ENCODE measurements at places on chromosomes 7 and 10. TPM values are rescaled to one million over a fixed set of nuclear protein-coding genes. Genes with fewer than 3 reads are reported as not detected.

DNA sequence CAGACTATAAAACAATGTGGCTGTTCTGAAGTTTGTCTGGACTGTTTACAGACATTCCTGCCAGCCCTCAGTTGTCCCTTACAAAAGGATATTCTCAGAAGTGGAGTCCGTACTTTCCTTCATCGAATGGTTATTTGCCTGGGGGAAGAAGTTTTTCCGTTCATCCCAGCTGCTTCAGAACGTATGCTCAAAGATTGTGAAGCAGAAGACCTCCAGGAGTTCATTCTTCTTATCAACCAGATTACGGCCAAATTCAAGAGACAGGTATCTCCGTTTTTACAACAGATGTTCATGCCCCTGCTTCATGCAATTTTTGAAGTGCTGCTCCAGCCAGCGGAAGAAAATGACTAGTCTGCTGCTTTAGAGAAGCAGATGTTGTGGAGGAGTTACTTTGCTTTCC, 174.3 kb upstream of the NUPR2 start:
- no peak for DNase-seq
- no peaks in the 10 kb centered on the region for H3K4me1 ChIP-seq
- H3K36me3 ChIP-seq, result no peaks in the 10 kb centered on the region

DNA sequence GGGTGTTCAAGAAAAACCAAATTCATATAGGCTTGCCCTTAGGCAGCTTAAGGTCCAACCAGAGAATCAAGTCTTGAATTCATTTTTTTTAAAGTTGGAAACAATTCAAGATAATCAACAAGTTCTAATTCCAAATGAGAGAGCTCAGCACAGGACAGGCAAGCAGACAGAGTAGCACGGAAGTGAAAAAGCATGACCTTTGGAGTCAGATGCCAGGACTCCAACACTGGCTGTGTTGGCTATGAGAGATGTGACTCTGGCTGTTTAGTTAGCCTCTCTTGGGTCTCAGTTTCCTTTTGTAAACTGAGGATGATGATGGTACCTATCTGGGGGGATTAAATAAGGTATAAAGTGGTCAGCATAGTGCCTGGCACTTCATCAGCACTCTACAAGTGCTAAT, 49.3 kb downstream of the FBXW4 start:
- H3K27ac ChIP-seq, result no peak overlapping the region
- no peaks in the 10 kb centered on the region for H3K36me3 ChIP-seq
- H3K4me1 ChIP-seq, result peaks cover 18% of the 10 kb centered on the region
- no peak overlapping the region for H3K4me3 ChIP-seq
- H3K27me3 ChIP-seq, result no peaks in the 10 kb centered on the region

DNA sequence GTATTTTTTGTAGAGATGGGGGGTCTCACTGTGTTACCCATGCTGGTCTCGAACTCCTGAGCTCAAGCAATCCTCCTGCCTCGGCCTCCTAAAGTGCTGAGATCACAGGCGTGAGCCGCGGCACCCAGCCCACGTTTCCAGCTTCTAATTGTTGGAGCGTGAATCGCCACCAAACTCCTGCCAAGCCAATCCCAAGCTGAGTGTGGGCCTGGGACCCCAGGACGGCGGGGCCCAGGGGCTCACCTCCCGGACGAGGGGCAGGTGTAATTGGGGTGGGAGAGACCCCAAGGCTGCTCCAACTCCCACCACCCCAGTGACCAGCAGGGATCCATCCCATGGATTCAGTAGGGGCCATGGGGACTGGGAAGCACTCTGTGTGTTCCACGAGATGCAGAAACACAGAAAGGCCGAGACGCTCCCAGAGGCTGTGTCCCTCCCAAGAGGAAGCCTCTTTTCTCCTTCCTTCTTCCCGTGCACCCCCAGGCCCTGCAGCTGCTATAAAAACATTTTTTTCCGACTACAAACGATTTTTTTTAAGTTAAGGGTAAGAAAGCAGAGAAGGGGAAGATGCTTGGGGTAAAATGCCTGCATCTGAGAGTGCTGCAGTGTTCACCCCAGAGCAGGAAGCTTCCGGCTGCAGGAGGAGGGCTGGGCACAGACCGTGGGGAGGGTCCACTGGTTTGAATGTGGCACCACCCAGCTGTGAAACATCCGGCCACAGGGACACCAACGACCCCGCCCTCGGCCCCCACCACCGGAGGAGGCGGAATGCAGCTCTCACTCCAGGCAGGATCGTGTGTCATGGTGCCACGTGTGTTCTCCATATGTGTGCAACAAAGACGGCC, 76.5 kb downstream of the MICALL2 start:
- no peak overlapping the region for H3K27ac ChIP-seq
- DNase-seq, result no peak
- H3K27me3 ChIP-seq, result peaks cover 36% of the 10 kb centered on the region
- no peak overlapping the region for H3K4me3 ChIP-seq
- H3K36me3 ChIP-seq, result no peaks in the 10 kb centered on the region
- no peaks in the 10 kb centered on the region for H3K4me1 ChIP-seq

DNA sequence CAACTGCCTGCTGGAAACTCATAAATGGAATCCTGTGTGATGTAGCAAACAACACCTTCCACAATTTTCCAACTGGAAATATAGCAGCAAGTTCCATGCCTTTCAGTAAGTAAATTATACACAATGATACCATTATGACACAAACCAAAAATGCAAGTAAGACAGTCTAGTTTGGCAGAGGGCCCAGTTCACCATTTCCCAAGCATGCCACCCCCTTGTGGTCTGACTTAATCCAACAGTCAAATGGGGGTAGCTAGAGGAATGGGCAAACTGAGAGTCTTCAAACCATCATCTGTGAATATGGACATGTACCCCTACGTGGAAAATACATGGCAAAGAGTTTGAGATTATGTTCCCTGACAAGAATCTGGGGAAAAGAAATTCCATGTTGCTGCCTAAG, 137.6 kb upstream of the VWC2 start:
- no peaks in the 10 kb centered on the region for H3K4me1 ChIP-seq
- H3K27me3 ChIP-seq, result no peaks in the 10 kb centered on the region
- H3K4me3 ChIP-seq, result no peak overlapping the region
- no peaks in the 10 kb centered on the region for H3K36me3 ChIP-seq

DNA sequence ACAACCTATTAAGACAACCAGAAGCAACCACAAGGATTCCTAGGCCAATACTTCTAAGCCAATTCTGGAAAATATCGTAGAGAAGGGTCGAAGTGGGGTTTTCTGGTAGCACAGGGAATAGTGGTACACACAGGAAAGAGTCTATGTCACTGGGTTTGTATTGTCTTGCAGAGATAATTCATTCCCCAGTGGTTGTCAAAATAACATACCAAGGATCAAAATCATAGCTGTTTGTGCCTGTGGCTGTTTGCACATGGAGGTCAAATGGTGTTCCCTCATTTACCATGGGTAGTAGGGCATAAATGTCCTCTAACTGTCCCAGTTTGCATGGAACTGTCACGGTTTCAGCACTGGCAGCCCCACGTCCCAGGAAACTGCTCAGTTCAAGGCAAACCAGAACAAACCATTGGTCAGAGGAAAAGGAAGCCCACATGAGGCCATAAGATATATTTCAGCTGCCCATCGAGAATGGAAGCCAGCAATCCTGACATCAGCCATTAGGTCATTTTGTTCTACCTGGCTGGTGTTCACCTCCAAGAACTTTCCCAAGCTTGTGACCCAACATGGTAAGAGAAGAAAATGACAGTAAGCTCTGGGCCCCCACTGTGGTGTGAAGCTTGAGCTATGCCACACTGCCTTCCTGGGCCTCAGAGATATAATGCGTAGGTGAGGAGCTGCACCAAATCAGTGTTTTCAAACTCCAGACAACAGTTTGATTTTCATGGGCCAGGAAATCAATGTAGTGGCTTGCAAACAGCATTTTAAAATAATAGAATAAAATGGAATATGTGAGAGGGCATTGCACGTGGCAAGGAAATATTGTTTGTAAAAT, 53.9 kb upstream of the NFE2L3 start:
- no peaks in the 10 kb centered on the region for H3K4me1 ChIP-seq
- no peak overlapping the region for H3K4me3 ChIP-seq
- H3K27me3 ChIP-seq, result no peaks in the 10 kb centered on the region
- no peak for DNase-seq
- no peaks in the 10 kb centered on the region for H3K36me3 ChIP-seq
- H3K27ac ChIP-seq, result no peak overlapping the region

- no peaks in the 10 kb centered on the region for H3K36me3 ChIP-seq
- peak overlapping the region; percentile 99 for H3K27ac ChIP-seq
- no peak for DNase-seq
- peaks cover 11% of the 10 kb centered on the region for H3K4me1 ChIP-seq
- H3K27me3 ChIP-seq, result no peaks in the 10 kb centered on the region
Observed at GRCh38 chr10:43421519-43421918, 12.5 kb upstream of the HNRNPF start.

DNA sequence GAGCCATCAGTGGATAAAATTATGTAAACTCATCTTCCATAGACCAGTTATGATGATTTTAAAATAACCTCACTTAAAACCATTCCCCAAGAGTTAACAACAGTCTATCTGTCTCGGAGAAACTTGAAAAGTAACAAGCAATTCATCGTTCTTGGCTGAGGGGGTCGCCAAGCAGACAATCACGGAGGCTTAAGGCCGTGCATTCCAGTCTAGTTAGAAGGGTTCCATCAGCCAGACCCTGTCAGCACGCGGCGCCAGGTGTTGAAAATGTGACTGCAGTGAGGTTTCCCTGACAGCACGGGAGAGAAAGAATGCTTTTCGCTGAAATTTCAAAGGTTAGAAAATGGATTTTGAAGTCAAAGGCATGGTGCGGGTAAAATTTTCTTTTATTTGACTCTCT, 1025.0 kb upstream of the CELF2 start:
- H3K4me3 ChIP-seq, result no peak overlapping the region
- H3K36me3 ChIP-seq, result no peaks in the 10 kb centered on the region
- H3K27ac ChIP-seq, result no peak overlapping the region
- no peak for DNase-seq
- H3K27me3 ChIP-seq, result no peaks in the 10 kb centered on the region

DNA sequence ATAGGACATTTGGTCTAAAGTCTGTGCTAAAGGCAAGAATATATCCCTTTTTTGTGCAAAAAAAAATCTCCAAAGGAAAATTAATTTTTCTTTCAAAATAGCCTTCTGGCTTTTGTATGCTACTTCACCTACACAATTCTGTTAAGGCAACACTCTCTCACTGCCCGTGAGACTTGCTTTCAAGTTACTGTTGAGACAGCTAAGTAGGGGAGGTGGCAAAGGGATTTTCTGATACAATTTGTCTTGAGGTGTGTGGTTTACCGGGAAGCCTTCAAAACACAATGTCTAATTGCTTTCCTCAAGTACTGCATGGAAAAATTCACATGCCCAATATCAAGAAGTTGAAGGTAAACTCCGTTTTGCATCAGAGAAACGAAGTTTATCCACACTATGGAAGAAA, 50.8 kb upstream of the RSU1 start:
- H3K27me3 ChIP-seq, result no peaks in the 10 kb centered on the region
- no peak for DNase-seq
- no peak overlapping the region for H3K4me3 ChIP-seq
- no peaks in the 10 kb centered on the region for H3K36me3 ChIP-seq

The DNA2 gene
- total RNA-seq, result 2.3 TPM

The MGMT gene
- 18.3 TPM for total RNA-seq
